NCI-H1930 (cell line): ENCODE measurements at places on chromosomes 5 and 9.

GRCh38 chr9:123129423-123129822 lies 96.0 kb downstream of the GPR21 start:
- DNase-seq, result no peak

DNA sequence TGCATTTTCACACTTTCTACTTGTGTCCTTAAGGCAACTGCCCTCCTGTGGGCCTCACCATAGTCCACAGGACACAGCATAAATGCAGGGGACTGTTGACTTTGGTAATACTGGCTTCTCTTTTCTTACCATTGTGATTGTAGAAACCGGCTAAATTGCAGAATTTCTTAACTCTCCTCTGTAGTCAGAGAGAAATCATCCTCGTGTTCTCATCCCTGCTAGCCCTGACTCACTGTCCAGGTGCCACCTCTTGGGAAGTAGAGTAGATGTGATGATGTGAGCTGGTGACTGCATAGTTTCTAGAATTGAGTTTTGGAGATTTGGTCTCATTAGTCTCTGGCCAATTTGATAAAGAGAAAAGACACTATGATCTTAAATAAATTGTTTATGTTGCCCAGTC lies 5.5 kb downstream of the PHF24 start:
- no peak for DNase-seq

DNA sequence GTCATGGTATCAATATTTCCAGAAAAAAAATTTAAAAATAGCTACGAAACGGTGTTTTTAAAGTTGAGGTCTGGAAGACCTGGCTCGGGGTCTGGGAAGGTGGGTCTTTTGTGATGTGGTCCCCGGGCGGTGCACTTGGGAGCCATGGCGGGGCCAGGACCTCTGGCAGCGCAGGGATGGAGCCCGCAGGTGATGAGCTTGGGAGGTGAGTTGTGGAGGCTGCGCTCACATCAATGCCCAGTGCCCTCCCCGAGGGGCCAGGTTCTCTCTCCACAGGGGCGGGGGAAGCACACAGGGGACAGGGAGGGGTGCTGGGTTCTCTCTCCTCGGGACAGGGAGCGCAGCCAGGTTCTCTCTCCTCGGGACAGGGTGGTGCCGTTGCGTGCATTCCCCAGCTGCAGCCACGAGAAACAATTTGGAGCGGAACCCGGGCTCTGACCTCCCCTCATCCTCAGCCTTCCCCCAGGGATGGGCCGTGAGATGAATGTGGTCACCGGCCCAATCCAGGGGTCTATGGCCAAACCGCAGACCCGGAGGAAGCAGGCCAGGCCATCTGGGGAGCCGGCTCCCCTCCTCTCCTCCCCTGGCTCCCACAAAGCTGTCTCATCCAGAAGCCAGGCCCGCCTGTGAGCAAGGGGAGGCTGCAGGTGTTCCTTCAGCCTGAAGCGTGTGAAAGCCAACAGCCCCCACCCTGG lies 25.8 kb downstream of the DBH start:
- DNase-seq, result no peak

DNA sequence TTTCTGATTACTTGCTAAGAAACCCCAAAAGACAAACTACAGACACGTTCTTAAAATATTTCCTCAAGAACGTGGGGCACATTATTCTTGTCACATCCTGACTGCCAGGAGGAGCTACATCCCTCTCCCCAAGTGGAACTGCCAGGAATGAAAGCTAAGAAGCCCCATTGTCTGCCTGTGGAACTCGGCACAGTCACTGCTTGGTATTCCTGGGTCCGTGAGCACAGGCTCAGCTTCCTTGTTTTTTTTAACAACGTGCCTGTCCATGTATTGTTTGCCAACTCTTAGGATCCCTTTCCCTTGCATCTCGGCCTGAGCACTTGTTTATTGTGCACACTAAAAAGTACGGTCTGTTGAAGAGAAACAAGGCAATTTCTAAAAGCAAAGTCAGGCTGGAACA lies 47.0 kb upstream of the SELENOP start:
- no peak for DNase-seq

DNA sequence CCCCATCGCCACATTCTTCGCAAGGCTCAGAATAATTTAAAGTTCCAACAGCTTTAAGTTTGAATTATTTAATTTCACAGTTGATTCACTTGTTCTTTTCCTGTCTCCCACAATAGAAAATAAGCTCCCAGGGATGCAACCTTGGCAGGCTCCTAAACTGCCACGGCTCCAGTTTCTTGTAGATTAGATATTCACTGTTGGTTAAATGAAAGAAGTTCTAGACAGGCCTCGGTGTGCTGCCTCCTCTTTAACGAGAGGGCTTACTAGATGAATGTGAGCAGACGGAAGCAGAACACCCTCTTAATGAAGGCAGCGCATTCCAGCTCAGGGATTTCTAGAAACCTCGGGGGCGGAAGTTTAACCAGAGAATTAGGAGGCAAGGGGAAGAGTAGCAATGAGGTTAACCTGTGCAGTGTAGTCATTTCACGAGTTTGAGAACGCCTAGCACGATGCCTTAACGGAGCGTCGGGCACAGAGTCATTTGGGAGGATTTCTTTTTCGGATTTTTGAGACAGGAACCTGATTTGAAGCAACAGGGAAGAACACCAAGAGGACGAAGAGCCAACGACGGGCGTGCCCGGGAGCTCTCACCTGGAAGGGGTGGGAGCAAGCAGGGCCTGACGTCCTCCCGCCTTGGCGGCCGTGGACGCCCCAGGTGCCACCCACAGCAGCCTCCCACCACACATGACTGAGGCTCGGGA lies 637 bp upstream of the SMC5 start:
- no peak for DNase-seq

DNA sequence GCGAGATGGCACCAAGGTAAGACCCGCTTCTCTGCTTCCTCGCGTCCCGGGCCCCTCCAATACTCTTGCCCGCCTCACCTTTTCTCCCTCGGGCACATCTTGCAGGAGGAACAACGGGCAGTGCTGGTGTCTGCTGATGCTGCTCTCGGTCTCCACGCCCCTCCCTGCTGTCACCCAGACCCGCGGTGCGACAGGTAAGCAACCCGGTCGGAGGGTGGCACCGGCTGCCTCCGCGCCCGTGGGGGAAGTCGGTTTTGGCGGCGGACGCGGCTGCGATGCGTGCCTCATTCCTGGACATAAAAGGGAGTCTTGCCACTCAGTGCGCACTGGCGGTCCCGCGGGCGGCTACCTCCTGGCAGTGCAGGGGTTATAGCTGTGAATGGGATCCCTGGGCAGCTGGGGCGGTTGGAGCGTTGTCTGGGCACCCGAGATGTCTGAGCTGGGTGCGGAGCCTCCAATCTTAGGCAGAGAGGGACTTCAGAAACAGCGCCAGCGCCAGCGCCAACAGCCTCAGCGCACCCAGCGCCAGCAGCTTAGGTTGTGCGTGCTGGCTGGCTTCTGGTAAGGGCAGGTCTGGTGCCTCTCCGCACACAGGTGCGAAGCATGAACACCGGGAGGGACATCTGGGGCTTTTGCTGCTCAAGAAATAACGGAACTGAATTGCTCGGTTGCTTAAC lies 488 bp downstream of the COL15A1 start:
- peak; percentile 8 for DNase-seq

- no peak for DNase-seq
Measured at GRCh38 chr5:78560000-78560855, 88.3 kb downstream of the LHFPL2 start.

DNA sequence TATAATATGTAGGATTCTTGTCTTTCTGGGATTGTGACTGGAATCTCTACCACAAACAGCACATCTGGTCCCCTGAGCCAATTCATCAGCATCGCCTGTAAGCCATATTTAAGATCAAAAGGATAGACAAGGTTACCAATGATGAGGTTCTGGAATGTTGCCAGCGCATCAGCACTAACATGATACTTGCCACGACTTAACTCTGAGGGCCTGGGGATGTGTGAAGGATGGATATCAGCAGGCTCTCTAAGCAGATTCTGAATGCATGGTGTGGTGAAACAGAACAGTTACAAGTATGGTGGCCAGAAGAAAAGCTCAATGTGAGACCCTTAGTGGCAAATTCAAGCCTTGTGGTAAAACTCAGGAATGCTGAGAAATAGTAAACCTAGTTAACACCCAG lies 143.0 kb downstream of the XRCC4 start:
- no peak for DNase-seq

DNA sequence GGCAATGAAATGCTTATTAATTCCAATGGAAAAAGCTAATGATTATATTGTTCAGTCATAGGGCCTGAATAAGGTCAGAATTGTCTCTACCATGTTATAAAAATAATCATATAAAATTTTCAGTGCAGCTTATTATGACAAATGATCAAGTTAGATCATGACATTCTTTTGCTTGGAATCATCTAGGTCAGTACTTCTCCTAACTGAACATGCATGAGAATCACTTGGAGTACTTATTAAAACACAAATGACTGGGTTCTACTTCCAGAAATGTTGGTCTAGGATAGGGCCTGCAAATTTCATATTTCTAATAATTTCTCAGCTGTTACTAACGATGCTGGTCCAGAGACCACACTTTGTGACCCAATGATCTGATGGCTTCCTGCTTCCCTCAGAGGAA lies 806.0 kb upstream of the ZNF608 start:
- DNase-seq, result no peak

DNA sequence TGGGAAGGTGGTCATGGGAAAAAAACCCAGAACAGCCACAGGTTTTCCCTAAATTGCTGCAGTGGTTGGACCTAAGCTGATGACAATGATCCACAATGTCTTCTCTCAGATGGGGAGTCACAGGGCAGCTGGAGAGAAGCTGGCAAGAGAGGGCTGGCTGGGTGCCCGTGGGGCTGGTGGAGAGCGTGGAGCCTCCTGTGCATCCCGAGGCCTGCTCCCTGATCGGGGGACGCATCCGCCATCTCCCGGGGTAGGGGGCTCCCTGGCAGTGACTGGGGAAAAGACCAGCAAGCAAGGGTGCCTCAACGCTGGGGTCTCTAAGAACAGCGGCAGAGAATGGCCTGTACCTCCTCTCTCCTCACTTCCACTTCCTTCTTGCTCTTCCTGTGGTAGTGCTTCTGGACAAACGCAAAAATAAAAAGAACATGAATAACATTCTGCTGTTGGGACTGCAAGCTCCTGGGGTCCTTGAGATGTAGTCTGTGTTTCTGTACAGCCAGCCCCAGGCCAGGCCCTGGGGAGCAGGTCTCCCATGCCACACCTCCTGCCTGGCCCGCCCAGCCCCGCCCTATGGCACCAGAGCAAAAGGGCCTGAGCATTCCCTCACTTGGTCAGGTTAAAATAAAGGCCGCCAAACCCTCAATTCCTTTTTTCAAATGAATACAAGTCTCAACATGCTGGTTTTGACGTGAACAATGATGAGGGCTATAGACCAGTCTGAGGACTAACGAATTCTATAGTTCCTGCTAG lies 7.0 kb upstream of the MRNIP start:
- no peak for DNase-seq

GRCh38 chr5:1442222-1443145 lies 2.8 kb downstream of the SLC6A3 start:
- no peak for DNase-seq

DNA sequence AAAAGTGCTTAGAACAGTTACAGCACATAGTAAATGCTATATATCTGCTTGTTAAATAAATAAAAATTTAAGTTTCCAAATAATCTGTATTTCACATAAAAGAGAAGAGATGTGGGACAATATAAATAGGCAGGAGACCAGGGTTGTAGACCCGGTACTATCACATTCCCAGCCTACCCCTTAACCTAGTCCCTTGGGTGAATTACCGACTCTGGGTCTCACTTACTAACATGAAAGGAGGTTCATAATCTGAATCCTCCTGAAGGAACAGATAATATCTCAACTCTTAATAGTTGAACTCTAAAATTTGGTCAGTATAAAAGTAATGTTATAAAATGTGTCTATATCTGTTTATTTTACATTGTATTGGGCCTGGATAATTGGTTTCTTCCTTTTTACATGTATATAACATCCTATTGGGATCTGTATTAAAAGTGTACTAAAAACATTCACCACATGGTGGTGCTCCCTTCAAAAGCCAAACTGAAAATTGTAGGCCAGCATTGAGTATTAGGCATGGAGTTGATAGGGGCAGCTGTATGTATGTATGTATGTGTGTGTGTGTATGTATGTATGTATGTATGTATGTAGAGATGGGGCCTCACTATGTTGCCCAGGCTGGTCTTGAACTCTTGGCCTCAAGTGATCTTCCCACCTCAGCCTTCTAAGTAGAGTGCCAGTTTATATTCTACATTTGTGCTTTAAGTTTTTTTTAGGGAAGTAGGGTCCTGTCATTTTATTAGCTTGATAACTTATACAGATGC lies 64.2 kb upstream of the ABL1 start:
- DNase-seq, result peak; percentile 13

DNA sequence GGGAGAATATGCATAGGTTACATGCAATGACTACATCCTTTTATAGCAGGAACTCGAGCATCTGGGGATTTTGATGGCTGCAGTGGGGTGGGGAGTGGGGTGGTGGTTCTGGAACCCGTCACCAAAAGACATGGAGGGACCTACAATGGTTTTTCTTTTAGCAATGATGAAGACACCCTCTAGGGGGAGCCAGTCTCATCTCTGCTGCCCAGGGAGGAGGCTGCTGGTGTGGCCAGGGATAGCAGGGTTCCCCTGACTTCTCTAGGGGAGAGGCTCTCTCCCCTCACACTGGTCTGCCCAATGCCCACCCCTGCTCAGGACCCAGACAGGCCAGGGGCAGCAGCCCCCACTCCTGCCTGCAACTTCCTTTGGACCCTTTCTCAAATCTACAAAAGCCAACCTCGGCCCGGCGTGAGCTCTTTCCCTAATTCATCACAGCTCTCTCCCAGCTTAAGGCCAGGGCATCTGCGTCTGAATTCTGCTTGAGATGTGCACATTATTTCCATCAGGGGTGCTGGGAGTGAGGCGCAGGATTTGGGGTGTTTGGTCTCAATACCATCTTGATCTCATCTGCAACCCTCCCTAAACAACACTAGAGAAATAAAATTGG lies 73.6 kb upstream of the RETREG1 start:
- peak; percentile 64 for DNase-seq

DNA sequence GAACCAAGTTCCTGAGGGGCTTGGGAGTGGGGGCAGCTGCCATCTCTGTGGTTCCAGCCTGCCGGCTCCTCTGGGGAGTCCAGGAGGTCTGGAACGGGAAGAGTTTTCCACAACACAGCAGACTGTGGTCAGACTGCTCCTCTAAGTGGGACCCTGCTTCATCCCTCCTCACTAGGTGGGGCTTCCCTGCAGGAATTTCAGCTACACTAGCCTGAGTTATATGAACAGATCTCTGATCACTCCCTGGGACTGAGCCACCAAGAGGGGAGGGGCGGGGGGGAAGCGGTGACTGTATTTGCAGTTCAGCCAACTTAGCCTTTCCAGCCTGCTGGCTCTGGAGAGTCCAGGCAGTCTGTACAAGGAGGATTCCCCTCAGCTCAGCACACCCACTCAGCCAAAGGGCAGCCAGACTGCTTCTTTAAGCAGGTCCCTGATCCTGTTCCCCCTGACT lies 19.4 kb downstream of the DTWD2 start:
- DNase-seq, result no peak

- DNase-seq, result no peak
Measured at GRCh38 chr5:170109059-170110031, 3.6 kb downstream of the FOXI1 start.

DNA sequence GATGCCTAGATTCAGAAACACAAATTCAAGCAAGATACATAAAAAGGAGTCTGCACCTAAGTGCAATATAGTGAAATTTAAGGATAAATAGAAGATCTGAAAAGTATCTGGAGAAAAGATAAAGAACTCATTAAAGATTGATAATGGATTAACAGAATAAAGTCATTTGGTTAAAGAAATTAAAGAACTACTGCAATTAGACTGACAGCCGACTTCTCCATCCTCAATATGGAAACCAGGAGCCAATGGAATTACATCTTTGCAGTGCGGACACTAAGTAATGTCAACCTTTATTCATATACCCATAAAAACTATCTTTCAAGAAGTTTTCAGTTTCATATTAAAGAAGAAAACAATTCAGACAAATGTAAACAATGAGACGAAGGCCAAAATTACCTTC lies 81.0 kb downstream of the MRPL36 start:
- DNase-seq, result no peak
